NCI-H1436 (cell line): ENCODE measurements at places on chromosomes 6 and 20.

GRCh38 chr6:54706844-54707605, 139.5 kb upstream of the FAM83B start:
- DNase-seq: no peak

GRCh38 chr6:155448668-155449449, 6.8 kb downstream of the NOX3 start:
- DNase-seq: no peak

DNA sequence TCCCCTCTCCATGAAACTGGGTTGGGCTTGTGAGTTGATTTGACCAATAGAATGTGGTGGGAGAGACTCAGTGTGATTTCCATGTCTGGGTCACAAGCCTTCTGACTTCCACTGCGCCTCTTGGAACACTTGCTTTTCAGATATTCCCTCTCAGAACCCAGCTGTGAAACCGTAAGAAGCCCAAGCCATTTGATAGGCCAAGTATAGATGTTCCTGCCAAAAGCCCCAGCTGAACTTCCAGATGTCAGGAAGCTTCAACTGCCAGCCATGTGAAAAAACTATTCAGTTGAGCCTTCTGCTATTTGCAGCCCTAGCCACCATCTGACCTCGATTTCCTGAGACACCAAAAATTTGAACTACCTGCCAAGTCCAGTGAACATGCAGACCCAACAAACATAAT, 387.8 kb upstream of the GJE1 start:
- no peak for DNase-seq

DNA sequence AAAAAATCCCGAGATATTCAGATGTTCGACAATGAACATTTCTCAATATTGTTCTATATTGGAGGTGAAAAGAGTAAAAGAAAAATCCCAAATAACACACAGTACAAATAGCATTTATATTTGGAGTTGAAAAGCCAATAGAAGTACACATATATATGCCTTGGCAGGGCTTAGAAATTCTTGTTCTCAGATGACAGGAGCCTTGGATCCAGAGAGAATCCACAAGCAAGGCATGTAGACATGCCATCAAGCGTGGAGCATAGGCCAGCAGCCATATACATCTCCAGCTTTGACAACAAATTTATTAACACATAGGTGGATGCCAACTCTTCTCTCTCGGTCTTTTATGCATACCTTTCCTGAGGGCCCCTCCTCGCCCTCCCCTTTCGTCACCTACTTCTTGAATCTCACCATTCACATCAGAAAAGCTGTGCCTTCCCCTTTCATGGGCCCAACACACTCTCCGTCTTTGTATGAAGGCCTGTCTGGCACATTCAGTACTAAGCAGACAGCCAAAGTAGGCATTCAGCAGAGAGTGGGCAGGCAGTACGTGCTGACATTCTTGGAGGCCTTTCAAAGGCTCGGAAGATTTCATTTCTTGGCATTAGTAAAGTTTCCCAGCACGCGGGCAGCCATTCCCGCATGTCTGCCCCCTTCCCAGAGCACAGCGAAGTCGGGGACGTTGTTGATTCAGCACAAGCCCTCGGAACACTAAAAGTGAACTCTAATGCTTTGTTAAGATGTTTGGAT, 18.2 kb downstream of the NEDD9 start:
- DNase-seq: no peak

DNA sequence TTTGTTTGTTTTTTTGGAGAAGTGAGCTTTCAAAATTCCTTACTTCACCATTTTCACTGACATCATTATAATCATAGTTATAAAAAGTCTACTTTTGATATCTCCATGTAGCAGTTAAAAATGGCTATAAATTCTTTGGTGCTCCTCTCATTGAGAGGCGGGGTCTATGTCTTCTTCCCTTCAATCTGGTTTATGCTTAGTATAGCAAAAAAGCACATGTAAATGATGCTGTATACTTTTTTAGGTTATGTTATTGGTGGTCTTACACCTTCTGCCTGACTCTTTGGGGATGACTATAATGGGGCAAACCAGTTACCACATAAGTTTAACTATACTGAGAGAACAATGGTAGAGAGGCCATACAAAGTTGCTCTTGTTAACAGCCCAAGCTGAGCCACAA, 289.6 kb downstream of the EPM2A start:
- DNase-seq: no peak

DNA sequence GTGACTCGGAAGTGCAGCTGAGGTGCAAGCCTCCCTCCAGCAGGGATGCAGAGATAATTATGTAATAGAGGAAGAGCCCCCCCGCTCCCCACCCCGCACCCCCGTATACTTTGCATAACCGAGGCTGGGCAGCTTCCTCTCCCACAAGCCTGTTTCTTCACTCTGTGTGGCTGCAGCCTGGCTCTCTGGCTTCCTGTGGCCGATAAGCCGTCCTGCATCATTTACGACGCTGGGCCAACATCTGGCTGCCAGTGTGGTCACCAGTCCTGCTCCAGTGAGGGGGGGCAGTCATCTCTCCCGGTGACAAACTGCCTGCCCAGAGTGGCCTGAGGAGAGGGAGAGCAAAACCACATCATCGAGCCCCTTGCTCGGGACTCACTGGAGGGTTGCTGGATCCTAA, 59.2 kb downstream of the RBM38 start:
- DNase-seq: no peak

- DNase-seq: no peak
These were observed 60.5 kb downstream of the ZMYND8 start for GRCh38 chr20:47295921-47296426.

DNA sequence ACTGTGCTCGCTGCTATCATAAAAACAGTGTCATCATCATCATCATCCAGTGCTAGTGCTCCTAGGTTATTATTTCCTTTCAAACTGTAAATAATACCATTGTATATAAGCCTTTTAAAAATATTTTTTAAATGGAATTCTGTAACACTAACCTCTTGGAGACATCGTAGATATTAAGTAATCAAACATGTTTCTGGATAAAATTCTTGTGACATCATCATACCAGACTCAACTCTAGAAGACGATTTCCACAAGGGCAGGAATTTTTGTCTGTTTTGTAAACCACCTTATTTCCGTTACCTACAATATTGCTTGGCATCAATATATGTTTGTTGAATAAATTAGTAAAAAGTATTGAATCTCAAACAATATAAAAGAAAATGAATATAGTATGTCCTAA, 40.4 kb downstream of the EPB41L2 start:
- no peak for DNase-seq

DNA sequence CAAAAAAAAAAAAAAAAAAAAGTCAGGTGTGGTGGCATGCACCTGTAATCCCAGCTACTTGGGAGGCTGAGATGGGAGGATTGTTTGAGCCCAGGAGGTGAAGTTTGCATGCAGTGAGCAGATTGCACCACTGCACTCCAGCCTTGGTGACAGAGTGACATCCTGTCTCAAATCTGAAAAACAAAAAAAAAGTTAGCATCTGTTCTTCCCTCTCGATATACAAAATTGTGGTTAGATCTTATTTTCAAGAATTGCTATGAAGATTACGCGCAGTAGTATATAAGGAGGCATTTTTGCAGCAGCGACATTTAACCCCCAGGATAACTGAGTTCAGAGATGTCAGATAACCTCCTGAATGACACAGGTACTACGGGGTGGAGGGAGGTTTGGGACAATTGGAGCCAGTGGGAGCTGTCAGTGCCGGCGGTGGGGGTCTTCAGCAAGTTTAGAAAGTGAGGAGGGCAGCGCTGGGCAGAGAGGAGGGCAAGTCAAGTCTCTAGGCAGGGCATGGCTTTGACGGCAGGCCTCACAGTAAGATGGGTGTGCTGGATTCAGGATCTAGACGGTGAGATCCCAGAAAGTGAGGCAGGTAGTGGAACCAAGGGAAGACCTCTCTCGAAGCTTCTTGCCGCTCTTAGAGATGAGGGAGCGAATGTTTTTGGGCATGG, 26.2 kb upstream of the MRPS18A start:
- DNase-seq: no peak

DNA sequence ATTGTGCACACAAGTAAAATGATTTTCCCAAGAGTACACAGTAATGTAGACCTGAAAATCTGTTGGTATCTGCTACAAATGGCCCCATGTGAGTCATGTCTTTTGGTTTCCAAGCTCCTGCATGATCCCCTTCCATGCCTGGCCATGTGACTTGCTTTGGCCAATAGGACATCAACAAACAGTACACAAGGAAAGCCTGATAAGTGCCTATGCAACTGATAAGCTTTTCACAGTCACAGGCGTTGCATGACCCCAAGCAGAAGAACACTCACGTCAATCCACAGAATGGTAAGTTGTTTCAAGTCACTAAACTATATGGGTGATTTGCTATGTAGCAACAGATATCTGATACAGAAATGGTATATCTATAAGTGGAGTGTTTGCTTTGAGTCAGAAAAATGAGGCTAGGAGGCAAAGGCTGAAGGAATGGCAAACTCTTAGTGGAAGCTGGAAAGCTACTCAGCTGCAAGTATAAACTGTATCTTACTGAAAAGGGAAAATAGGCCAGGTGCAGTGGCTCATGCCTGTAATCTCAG, 160.1 kb upstream of the BEND3 start:
- DNase-seq: no peak

DNA sequence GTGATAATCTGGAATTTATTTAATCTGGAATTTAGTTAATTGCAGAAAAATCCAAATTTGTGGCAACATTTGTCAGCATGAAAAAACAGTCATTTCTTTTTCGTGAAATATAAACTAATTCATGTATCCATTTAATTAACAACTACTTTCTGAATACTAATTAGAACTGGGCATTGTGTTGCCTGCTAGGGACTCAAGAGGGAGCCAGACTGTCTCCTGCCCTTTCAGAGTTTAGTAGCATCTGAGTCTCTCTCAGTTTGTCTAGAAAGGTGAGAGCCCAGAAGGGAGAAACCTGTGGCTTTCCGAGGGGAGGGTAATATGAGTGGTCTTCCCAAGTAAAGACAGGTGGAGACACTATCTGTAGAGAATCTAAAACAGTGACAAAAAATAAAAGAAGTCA, 210.9 kb upstream of the HDDC2 start:
- no peak for DNase-seq

GRCh38 chr6:66478705-66479104, 771.7 kb upstream of the EYS start:
- no peak for DNase-seq

DNA sequence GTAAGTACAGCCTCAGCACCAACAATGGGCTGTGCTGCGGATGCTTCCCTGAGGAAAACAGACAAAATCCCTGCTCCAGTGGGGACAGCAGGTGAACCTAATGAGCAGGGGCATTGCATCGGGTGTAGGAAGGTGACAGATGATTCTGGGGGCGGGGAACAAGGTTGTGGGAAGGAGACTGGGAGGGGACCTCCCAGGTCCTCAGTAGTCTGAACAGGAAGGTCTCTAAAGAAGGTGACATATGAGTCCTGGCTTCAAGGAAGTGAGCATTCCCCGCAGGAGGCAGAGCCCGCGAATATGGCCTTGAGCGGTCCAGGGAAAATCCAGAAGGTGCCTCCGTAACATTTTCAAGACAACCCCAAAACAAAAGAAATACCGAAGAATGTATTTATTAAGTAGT, 19.4 kb downstream of the ULBP1 start:
- DNase-seq: no peak

GRCh38 chr6:122871079-122871478, 82.0 kb downstream of the SMPDL3A start:
- DNase-seq: no peak

DNA sequence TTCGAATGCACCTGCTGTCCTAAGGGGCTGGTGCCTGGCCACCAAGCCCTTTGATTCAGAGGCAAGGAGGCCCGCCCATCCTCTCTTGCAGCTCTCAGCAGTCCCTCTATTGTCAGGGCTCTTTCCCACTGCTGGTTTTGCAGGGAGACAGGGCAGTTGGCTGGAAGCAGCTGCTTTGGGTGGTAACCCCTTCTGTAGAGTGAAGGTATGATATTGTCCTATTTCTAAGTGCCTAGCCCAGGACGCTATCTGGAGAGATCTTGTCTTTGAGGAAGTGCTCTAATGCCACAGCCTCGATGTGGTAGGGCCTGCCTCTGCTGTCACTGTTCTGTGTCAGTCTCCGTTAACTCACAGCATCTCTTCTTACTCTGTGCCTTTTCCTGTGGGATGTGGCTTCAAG, 5.6 kb downstream of the PLCG1 start:
- no peak for DNase-seq

DNA sequence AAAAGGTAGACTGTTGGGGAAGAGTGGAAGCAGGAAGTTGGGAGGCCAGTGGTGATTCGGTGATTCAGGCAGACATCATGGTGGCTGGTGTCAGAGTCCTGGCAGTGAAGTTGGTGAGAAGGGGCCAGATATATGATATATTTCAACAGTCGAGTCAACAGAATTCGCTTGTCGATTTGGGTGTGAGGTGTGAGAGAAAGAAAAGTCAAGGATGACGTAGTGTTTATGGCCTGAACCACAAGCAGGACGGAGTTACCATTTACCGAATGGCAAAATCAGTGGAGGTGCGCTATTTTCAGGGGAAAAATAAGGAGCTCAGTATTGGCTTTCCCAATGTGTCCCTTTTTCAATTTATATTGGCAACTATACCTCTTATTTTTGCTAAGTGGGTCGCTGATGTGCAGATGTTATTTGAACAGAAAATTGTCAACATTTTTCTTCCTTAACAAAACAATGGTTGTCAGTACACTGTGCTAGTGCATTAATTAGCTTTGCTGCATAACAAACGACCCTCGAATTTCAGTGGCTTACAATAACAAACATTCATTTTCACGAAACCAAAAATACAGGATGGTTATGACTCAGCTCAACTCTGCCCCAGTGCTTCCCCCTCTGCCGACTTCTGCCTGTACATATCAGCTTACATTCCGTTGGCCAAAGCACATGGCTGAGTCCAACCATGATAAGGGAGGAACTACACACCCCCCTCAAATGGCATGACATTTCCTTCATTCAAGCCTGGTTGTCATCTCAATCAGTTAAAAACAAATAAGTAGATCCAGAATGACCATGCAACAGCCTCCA, 255.0 kb upstream of the ZFP64 start:
- no peak for DNase-seq

- DNase-seq: no peak
These were observed 18.9 kb downstream of the HLA-F start for GRCh38 chr6:29742127-29742526.

DNA sequence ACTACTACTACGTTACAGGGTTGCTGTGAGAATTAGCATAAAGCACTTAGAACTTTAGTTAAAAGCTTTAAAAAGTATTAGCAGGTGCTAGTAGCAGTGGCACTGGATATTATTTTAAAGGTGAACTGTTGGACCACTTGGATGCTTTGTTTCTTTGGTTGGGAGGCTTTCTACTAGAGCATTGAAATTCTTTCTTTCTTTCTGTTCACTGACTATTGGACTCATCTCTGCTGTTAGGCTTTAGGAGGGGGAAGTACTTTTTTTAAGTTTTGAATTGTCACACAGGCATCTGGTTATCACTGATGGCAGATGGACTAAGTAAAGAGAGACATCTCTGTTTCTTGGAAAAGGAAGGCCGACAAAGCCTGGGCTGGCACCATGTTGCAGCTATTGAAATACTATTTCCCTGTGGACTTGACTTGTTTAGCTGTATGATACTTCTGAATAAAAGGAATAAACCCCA, 4.8 kb downstream of the TBPL1 start:
- no peak for DNase-seq

- DNase-seq: no peak
These were observed 49.3 kb downstream of the RALY start for GRCh38 chr20:34043025-34043424.
